ENCODE measurements at places on chromosomes 7 and 10.

DNA sequence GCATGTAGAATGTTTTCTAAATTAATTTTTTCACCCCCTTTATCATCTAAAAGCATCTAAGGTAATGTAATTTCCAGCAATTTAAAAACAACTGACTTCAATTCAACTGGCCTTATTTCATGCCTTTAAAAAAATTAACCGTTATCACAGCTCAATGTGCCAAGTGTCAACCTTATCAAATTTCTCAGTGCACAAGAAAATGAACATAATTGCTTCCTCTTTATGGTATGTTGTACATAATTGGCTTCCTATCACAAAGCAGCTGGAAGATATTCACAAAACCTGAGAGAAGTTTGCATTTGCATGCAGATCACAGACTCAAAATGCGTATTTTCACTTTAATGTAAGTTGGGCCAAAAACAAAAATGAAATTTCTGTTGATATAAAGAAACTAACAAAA is 966.4 kb downstream of the GRM8 start:
- DNase-seq = no peak

GRCh38 chr7:5677538-5678294 is 103.7 kb downstream of the RNF216 start:
- DNase-seq = peak; percentile 40

DNA sequence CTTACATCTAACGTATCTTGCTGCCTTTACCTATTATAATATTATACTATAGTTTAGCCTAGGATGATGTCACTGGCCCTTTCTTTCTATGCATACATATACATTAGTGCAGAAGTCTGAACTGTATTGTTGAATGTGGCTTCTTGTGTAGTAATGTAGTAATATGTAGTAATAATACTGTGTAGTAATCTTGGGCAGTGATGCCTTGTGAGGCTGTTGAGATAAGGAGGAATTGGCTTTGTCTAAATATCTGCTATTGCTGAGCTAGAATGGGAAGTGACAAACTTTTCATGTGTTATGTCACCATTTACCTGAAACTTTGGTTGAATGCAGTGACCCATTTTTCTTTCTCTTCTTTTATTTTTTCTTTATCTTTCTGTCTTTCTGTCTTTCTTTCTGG is 11.0 kb downstream of the GLCCI1 start:
- DNase-seq = no peak

DNA sequence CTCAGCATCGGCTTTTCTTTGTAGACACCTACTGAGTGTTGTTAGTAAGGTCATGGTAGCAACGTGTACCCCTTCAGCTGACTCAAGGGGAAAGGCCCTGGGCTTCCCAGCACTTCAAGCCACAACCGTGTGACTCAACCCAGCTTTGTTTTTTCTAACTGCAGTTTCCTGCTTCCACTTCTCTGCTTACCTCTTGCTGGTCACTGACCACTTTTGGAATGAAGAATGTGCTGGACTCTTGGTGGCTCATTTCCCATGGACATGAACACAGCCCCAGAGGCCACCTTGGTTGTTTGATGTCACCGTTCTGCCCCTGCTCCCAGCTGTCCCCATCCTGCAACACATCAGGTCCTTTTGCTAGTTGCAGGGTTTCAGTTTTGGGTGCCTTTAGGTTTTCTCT is 69.5 kb upstream of the ZNF438 start:
- DNase-seq = peak; percentile 44

DNA sequence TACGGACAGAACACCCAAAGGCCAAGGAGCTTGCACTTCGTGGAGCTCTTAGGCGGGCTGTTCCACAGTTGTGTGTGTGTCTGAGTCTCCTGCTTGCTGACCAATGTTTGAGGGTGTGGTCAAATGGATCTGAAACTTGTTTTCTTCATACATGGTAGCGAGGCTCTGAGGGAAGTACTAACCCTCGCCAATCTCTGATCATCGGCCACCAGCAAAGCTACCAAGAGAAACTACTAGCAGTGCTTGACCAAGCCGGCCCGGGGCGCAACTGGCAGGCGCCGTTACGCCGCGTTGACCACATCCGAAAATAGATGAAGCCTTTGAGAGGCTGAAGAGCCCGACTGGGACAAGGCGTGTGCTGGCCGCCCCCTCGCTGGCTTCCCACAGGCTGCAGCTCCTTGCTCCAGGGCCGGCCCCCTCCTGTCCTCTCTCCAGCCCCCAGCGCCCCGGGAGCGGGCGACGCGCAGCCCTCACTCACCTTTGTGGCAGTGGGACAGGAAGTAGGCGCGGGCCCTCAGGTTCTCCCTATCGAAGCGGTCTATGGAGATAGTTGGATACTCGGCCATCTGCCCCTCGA is 384 bp downstream of the DCLRE1C start:
- DNase-seq = no peak

DNA sequence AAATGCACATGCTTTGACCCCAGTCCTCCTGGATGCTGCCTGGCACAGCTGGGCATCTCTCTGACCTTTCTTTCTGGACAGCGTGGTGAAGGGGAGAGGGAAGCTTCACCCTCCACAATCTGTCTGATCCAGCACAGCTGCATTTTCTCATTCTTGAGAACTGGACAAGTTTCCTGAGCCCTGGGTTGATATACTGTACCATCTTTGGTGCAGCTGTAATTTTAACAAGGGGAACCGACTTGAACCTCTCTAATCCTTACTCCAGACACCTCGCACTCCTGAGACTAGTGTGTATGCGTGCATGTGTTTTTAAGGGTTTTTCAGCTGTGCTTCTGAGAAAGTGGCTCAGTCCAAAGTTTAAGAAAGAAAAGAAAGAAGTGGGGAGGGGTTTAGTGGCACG is 655.7 kb downstream of the INHBA start:
- no peak for DNase-seq

DNA sequence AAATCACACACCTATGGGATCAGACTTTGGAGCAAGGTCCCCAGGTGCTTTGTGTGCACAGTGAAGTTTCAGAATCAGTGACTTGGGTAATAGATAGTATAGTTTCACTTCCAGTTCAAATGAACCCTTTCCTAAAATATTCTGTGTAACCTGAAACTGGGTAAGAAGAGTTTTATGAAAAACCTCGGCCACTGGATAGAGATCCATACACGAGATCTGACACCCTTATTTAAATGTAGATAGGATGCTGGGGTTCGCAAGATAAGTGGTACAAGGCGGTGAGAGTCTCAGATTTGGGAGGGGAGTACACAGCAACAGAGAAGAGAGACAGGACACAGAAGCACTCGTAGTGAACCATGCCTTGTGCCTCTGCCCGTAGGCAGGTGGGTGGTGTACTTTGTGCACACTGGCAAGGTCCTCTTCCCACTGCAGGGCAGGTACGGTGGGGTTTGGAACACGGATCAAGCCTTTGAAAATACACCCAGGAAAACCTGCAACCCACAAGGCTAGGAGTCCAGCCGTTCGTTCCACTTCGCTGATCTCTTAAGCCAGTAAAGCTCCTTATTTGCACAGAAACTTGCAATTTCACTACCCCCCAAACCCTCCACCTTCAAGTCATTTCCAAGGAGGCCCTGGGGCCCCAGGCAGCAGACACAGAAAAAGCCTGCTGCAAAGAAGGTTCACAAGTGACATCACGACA is 162.8 kb downstream of the USP6NL start:
- no peak for DNase-seq

DNA sequence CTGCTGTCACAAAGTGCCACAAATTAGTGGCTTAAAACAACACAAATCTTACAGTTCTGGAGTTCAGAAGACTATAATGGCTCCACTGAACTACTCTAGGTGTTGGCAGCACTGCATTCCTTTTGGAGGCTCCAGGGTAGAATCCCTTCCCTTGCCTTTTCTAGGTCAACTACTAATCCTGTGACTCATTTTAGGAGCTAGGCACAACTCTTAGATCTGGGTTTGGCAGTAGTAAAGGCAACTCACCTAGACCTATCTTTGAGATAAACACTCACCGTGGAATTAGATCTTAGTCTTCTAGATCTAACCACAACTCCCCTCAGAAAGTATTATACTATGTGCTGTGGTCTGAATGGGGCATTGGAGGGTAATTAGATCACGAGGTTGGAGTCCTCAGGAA is 60.4 kb downstream of the ANKIB1 start:
- DNase-seq = no peak

- DNase-seq = peak; percentile 29
These were observed 34.9 kb upstream of the PRSS1 start for GRCh38 chr7:142714375-142714774.

GRCh38 chr7:38478404-38478803 is 152.8 kb downstream of the AMPH start:
- no peak for DNase-seq

DNA sequence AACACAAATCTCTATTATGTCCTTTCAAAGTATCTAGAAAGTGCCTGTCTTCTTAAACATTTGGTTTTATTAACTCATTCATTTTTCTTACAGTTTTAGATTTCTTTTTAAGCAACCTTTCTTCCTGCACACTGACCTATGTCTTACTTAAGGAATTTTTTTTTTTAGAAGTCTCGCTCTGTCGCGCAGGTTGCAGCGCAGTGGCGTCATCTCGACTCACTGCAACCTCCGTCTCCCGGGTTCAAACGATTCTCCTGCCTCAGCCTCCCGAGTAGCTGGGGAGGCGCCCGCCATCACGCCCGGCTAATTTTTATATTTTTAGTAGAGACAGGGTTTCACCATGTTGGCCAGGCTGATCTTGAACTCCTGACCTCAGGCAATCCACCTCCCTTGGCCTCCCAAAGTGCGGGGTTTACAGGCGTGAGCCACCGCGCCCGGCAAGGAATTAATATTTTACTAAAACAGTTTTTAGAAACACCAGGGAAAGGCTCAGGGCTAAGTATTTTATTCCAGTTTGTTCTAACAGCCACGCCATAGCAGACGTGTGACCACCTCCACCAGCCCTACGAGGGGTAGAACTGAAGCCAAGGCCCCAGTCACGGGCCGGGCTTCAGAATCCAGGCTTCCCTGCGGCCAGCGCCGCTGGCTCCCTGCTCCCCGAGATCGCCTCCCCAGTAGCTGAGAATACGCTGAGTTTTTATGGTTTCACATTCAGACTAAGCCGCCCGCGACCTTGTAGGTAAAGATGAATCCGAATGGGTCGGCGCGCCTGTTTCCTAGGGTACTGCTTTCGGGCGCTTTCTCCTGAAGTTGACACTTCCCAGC is 941 bp upstream of the LUC7L2 start:
- DNase-seq = peak; percentile 29

DNA sequence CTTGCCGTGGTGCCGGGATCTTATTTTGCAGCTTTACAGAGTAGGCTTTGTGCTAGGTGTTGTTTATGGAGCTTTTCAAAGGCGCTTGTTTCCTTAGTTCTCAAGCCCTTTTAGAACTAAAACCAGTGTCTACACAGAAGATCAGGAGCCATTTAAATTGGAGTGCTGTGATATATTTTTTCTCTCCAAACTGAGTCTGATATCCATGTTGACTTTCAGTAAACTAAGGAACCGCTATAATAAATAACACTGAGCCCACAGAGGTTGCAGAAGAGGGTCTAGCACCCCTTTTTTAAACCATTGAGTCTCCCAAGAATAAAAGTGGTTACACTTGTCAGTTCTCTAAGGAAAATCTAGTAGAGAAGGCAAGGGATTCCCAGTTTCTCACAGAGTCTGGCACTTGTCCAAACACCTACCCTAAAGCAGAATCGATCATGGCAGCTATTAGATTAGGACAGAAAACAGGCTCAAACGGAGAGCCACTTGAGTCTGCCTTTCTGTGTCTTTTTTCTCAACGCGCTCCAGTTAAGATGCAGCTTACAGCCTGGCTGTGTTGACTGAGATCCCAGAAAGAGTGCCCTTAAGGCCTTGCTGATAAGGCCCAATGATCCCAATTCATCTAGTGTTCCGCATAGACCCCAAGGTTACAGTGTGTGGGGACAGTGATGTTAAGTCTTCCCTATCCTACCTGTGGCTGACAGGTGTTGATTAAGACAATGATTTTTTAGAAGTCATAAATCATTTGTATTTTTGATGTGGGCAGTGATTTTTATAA is 804 bp downstream of the TMEM106B start:
- DNase-seq = no peak

Data from stimulated activated CD4-positive, alpha-beta T cell treated with anti-CD3 and anti-CD28 coated beads, Interleukin-4, amount 100 ng/mL, for 4 hours (primary cell).